ENCODE measurements at places on chromosomes 1 and 21.

DNA sequence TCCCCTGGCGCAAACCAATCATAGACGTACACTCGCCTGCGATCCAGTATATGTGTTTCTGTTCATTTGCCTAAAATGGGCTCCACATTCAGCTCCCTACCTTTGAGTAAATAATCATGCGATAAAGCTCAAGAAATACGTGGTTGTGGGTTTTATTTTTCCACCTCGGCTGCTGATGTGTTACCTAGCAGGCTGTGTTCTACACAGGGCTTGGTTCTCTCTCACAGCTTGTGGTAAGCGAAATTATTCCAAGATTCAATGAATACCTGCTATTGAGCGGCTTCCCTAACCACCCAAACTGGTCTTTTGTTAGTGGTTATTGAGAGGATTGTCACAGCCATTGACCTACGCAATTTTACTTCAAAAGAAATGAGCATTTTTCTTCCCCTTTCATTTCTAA is 180.2 kb downstream of the PBX1 start:
- no peak for DNase-seq

DNA sequence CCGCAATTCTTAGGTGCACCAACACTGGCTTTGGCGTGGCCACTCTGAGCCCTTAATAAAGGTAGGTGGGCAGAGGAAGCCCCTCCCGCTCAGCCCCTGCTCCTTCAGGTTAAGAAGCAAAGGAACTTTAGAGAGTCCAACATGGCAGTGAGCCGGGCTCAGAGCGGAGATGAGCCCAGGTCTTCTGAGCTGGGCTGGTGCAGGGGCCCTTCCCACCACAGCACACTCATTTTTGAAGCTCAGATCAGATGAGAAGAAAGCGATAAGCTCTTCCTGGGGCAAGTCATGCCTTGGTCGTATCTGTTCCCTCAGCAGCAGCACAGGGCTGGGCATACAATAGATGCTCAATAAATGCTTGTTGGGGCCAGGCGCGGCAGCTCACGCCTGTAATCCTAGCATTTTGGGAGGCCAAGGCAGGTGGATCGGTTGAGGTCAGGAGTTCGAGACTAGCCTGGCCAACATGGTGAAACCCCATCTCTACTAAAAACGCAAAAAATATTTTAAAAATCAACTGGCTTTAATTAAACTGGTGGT is 51.1 kb upstream of the TARDBP start:
- no peak for DNase-seq

- DNase-seq = peak; percentile 36
Measured at GRCh38 chr21:17387030-17387617, 125.7 kb upstream of the CXADR start.

DNA sequence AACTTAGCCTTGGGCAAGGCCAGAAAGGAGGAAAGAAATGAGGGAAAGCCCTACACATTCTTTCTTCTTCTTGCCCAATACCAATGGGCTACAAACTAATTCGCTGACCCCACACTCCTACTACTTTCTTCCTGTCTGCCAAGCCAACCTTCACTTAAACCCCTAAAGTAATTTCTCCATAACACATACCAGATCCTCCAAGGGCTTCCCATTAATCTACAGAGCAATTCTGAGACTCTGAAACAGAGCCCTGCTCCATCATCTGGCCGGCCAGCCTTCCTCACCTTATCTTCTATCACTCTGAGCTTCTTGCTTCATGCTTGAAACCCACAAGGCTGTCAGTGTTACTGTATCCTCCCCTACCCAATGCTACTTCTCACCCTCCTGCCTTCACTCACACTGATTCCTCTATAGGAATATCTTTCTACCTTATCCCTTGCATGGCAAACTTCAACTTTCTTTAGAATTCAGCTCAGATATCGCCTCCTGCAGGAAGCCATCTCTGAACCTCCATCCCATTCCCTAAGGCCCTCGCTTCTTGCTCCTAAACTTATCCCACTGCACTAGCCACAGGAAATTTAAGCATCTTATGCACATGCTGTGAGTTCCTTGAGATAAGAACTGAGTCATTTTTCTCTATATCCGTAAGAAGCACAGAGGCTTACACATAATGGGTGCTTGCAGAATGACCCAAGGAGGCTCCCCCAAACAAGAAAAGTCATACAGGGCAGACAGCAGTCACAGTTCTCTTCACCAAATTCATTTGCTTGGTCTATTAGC is 81.9 kb downstream of the JAK1 start:
- DNase-seq = no peak

DNA sequence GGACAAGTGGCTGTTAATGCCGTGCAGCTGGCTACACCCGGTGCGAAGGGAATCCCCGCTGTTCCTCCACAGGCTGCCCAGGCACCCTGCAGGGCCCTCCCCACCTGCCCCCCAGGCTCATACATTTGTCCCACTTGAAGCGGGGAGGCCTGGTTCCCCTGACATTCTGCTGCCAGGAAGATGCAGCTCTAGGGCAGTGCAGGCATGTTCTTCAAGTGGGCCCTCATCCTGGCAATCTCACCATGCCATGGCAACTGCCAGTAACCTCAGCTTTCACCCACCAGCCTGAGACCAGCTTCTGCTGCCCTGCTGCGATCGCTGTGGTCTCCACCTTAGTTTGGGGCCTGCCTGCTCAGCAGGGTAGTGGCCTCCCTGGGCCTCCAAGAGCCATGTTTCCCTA is 151.9 kb upstream of the COL6A1 start:
- DNase-seq = no peak

- DNase-seq = no peak
Measured at GRCh38 chr1:18066576-18066975, 41.0 kb upstream of the IGSF21 start.

DNA sequence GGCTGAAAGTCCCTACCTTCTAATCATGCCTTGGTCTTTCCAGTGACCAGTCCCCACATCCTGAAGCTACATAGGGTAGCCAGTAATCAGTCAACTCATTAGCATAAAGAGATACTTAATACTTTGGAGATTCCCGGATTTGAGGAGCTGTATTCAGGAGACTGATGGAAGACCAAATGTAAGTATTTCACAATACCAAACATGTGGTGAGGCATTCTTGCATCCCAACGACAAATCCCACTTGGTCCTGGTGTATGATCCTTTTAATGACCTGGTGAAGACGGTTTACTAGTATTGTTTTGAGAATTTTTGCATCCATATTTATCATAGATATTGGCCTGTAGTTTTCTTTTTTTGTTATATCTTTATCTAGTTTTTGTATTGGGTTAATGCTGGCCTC is 40.6 kb downstream of the RGS7 start:
- DNase-seq = no peak

GRCh38 chr1:227731241-227731677 is 3.8 kb downstream of the JMJD4 start:
- DNase-seq = no peak

DNA sequence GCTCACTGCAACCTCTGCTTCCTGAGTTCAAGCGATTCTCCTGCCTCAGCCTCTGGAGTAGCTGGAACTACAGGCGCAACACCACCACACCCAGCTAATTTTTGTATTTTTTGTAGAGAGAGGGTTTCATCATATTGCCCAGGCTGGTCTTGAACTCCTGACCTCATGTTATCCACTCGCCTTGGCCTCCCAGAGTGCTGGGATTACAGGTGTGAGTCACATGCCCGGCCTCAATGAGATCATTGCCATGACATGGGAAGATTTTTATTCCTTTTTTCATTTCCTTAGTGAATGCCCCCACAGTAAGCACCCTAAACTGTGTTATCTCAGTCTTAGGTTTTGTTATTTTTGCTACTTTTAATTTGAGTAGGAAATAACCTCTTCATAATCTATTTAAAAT is 977.9 kb downstream of the BRINP3 start:
- DNase-seq = no peak

DNA sequence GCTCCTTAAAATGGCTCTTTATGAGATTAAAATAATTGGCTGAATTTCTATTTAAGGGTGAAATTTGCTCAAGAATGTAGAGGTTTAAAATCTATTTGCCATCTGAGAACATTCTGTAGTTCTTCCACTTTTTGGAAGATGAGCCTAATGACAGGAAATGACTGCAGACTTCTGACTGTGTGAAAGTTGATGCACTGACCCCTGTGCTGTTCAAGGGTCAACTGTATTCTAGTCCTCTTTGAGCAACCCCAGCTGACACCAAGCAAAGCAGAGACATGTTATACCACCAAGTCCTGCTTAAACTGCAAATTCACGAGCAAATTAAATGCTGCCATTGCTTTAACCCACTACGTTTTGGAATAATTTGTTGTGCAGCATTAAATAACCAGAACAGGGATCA is 26.6 kb downstream of the DDAH1 start:
- DNase-seq = no peak

GRCh38 chr1:176691251-176692228 is 228.6 kb downstream of the PAPPA2 start:
- DNase-seq = peak; percentile 6

- no peak for DNase-seq
Measured at GRCh38 chr1:235784950-235785349, 81.8 kb downstream of the LYST start.

GRCh38 chr1:152071123-152071522 is 17.7 kb downstream of the TCHHL1 start:
- no peak for DNase-seq

DNA sequence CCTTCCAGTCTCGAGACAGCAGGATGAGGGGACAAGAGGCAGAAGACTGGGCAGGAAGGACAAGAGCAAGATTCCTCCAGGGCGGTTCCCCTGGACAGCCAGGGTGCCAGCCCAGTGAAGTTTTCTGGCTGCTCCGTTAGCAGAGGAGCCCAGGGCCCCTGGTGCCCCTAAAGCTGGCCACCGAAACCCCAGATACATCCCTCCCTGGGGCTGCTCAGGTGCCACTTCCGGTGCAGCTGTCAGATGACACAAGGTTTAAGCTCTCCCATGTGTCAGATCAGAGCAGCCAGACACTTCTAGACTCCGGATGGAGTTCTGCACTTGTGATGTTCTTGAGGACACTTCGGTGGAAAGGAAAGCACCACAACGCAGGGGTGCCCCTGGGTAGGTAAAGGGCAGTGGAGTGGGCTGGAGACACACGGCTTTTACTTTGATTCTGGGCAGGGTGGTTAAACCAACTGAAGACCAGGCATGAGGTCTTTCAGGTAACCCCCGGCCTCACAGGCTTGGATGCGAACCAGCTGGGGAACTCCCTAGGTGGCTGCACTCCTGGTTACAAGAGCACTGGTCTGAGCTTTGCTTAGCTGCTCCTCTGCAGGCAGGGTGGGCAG is 85.7 kb downstream of the ITPKB start:
- DNase-seq = no peak

DNA sequence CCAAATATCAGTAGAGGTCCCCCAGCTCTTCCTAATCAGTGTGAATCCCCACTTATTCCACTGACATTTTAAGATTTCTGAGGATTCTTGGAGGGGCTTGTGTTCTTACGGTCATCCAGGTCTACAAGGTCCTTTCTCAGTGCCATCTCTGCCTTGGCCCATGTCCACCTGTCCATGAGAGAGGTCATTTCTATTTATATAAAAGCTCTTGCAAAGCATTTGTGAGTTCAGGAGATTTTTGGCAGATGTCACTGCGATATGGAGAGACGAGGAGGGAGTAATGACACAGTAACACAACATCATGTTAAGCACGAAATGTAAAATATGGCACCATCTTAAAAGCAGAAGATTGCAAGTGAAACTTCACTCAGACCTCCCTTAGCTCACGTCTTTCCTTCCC is 144.6 kb upstream of the NFIA start:
- no peak for DNase-seq

GRCh38 chr1:93395195-93395594 is 49.5 kb downstream of the DR1 start:
- no peak for DNase-seq

DNA sequence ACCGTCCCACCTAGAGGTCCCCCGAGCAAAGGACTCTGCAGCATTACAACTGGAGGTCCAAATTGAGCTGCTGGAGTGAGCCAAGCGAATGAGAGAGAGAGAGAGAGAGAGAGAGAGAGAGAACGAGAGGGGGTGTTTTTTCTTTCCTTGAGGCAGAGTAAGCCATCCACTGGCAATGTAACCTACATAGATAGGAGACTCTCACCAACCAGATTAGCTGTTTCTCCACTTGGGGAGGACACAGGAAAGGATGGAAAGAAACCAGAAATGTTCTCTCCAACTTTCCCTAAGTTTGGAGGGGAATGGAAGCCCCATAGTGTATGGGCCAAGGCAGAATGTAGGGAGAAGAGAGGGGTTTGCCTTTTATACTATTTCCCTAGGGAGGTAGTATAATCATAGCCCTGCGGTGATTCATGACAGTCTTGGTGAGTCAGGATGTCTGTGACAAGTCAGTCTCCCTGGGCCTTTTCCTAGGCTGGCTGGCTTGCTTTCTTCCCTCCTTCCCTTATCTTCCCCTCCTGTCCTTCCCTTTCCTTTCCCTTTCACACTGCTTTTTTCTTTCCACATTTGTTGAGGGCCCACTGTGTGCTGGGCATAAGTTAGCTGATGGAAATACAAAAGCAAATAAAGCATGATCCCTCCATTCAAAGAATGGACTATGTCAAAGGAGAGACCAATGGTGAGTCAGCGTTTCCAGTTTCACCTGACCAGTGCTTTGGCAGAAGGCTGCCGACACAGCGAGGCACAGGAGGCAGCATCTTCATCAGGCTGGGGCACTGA is 7.1 kb downstream of the FNDC7 start:
- DNase-seq = no peak

GRCh38 chr1:2255420-2256369 is 27.6 kb downstream of the SKI start:
- DNase-seq = no peak

DNA sequence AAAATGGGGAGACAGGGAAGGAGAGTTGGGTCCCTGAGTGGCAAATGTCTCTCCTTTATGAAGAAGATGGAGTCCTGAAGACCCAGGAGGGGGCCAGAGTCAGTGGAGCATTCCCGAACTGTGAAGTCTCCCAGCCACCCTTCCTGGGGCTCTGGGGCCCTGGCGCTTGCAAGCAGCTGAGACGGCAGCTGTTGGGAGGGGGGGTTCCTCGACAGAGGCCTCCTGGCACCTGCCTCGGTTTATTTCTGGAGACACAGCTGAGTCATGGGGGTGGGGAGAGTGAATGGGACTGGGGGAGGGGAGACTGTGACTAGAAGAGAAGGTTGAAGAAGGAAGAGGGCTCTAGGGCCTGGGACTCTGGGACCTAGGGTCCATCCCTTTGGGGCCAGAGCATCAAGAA is 14.0 kb downstream of the NES start:
- DNase-seq = no peak

DNA sequence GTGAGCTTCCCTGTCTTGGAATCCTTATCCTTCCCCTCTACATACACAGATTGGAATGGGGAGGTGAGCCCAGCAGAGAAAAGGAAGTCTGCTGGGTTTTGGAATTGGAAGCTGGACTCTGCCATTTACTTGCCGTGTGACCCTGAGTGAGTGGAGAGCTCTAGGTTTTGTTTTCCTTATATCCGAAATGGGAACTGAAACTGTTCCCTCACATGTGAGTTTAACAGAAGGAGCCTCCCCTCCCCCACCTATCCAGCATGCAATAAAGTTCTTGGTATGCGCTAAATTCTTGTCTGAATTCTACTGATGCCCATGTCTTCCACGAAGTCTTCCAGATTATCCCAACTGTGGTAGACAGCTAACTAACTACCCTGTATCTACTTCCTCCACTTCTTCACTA is 58.7 kb downstream of the NENF start:
- DNase-seq = no peak

GRCh38 chr1:22708777-22709176 is 1.9 kb upstream of the EPHB2 start:
- no peak for DNase-seq
